H7 (cell line): ENCODE measurements at places on chromosomes 2 and 18. TPM values are rescaled to one million over a fixed set of nuclear protein-coding genes. Genes with fewer than 3 reads are reported as not detected.
A peak's percentile ranks its signal among the peaks of the same experiment; 100 is the strongest.

GRCh38 chr2:189618197-189618596, 37.6 kb upstream of the SLC40A1 start:
- no peak for DNase-seq

GRCh38 chr18:25256439-25256838, 95.5 kb downstream of the ZNF521 start:
- peak; percentile 18 for DNase-seq

- no peak for DNase-seq
Measured at GRCh38 chr2:39142904-39143605, 22.2 kb upstream of the SOS1 start.

DNA sequence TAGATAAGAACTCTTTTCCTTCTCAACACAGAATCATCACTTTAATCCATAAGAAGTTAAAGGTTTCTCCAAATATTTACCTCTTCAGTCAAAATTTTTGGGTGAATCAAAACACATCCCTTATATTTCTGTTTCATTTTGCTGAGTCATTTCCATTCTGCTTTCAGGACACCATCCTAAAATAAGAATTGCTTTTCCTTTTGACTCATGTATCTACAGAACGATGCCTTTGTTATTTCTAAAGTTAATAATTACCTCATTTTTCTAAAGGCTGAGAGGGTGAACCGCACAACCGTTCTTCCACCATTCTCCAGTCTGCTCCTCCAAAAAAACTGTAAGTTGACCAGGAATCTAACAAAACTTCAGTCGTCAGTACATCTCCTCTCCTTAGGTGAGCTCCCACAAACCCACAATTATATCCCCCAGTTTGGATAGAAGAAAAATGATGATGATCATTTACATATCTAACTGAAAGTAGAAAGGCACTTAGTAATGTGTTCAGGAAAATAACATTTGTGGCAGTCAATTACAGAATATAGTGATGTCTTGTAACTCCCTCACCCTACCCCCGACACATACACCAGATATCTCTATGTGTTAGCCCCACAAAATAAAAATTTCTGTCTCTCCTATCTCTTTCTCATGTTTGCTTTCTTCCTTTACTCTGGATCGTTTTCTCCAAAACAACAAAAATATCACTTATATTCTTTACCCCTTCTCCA, 162.5 kb downstream of the RAD51AP2 start:
- DNase-seq = no peak

GRCh38 chr2:3481736-3482362, 37.5 kb downstream of the ADI1 start:
- DNase-seq = no peak

DNA sequence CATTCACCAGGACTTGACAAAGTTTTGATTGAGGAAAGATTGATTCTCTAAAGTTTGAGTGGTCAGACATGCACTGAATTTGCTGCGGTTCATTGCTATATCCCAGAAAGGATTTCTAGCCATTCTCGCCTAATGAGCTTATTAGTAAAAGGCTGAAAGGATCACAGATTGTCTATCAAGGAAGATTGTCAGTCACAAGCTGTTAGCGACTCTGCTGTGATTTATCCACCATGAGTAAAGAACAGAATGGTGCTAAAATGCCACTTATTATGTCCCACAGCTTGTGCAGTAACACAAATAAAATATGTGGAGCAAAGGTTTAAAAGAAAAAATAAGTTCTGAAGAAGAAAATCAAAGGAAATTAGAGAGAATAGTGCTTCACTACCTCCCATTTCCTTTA, 701.2 kb upstream of the CDH7 start:
- no peak for DNase-seq

GRCh38 chr2:187438455-187438854, 9.6 kb downstream of the CALCRL start:
- no peak for DNase-seq

GRCh38 chr18:27719680-27720079, 457.2 kb downstream of the CDH2 start:
- DNase-seq = no peak

DNA sequence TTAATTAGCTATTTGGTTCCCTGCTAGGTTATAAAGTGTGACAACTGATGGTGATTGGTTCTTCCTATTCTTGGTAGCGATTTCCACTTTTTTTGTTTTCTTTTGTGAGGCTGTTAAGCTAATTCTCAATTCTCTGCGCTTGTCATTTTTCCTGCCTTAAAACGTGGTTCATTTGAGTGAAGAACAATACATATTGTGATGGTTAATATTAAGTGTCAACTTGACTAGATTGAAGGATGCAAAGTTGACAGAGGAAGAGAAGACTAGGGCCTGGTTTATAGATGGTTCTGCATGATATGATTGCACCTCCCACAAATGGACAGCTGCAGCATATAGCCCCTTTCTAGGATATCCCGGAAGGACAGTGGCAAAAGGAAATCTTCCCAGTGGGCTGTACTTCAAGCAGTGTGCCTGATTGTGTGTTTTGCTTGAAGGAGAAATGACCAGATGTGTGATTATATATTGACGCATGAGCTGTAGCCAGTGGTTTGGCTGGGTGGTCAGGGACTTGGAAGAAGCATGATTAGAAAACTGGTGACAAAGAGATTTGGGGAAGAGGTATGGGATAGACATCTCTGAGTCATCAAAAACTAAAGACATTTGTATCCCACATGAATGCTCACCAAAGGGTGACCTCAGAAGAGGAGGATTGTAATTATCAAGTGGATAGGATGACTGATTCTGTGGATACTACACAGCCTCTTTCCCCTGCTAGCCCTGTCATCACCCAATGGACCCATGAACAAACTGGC, 39.4 kb upstream of the ZNF804A start:
- no peak for DNase-seq

GRCh38 chr2:32068-32467, 14.2 kb downstream of the FAM110C start:
- DNase-seq = no peak

- peak; percentile 30 for DNase-seq
Measured at GRCh38 chr2:130261970-130262760, 63.9 kb upstream of the TUBA3E start.

DNA sequence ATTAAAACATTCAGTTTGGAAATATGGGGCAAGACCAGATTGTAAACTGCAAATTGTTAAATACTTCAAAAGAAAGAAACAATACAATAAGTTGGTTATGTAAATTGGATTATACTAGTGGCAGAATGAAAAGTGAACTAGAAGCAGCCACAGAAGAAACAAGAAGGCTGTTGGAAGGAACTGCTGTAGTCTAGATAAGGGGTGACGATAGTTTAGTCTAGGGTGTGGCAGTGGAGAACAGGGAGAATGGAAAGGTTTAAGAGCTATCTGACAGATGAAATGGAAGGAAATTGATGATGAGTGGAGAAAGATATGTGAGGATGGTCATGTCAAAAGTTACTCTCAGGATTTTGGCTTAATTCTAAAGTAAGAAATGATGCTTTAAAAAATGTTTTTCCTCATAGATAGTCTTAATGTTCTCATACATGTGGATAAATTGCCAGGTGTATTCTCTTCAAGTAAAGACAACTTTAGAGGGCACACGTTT, 179.7 kb downstream of the GPD2 start:
- no peak for DNase-seq

- DNase-seq = no peak
Measured at GRCh38 chr18:75287006-75287405, 76.4 kb downstream of the TSHZ1 start.

GRCh38 chr18:34729264-34729663, 19.2 kb downstream of the DTNA start:
- peak; percentile 57 for DNase-seq

- DNase-seq = no peak
Measured at GRCh38 chr2:18253686-18254197, 306.7 kb downstream of the RDH14 start.

DNA sequence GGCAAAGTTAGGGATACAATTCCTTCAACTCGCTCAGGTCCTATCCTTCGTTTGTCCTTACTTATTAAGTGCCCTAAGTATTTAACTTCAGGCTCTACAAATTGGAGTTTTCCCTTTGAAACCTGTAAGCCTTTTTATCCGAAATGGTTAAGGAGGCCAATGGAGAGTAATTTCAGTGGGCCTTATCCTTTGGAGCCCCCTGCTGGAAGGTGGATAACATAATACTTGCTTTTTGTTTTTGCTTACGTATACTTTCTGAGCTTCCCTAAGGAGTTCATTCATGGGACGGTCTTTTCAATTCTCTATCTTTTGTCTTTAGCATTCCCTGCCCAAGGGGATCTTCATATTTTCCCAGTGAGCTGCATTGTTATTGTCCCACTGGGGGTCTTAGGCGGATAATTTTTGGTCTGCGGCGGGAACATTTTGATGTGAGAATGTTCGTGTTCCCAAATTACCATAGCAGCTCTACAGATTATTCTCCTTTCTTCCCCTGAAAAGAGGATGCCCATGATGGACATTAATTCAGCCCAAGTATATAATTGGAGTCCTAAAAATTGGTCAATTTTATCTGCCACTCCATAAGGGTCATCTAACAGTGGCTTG, 34.4 kb upstream of the TRAPPC8 start:
- peak; percentile 59 for DNase-seq

- no peak for DNase-seq
Measured at GRCh38 chr2:99725820-99726219, 236.0 kb upstream of the REV1 start.

GRCh38 chr2:11220445-11220844, 65.2 kb downstream of the SLC66A3 start:
- DNase-seq = no peak

DNA sequence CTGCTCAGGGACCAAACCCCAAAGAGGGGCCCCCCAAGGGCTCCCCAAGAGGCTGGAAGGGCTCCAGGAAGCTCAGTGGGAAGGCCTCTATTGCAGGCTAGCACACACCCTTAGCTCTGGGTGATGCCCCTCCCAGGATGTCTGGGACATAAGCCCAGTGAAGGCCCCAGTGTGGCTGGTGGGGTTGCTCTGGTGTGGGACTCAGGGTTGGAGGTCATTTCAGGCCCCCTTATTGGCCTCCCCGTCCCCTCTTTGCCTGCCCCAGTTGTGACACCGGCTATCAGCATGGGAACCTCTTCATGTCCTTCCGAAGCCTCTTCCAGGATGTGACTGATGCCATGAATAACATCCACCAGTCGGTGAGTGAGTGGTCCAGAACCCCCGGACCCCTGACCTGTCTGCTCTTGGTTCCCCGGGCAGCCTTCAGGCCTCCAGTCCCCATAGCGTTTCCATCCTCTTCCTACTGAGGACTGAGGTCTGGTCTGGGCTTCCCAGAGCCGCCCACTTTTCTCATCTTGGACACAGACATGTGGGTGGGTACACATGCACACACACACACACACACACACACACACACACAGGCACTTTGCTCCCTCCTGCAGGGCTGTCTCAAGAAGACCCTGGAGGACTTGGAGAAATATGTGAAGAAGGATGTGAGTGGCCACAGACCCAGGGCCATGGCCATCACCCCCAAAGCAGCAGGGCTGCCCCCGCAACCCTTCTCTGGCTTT, 2.2 kb downstream of the NT5DC4 start:
- peak; percentile 40 for DNase-seq

DNA sequence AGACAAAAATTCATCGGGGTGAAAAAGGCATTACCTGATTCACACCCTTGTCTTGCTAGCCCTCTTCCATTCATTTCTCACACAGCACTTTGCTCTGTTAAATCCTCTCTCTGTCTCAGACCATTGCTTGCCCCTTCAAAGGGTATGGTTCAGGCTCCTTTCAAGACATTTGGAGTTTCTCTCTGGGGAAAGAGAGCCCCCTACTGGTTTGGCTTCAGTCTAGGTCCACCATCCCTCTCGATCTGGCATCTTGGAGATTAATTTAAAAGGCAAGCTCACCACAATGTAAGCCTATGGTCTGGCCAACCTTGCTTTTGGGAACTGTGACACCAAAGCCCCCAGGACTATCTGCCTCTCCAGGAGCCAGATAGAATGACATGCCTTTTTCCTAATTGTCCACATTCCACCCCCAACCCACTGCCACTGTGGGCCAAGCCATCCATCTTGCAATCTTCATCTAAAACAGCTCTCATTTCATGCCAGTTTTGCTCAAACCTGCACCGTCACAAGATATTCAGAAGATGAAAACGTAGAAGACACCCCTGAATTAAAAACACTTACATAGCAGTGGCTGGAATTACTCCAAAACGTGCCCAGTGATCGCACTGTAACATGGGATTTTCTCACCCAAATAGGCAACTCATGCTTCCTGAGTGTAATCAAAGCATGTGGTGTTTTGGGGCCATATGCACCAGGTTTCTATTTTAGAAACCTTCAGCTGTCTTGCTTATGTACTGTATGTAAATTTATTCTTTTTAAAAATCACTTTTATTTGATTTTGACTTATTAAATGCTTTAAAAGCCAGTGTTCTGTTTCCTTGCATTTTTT, 93.9 kb downstream of the FARSB start:
- peak; percentile 81 for DNase-seq

GRCh38 chr2:239159476-239159911, 241.3 kb downstream of the HDAC4 start:
- no peak for DNase-seq

GRCh38 chr2:230823264-230823964, 41.3 kb upstream of the ITM2C start:
- no peak for DNase-seq

DNA sequence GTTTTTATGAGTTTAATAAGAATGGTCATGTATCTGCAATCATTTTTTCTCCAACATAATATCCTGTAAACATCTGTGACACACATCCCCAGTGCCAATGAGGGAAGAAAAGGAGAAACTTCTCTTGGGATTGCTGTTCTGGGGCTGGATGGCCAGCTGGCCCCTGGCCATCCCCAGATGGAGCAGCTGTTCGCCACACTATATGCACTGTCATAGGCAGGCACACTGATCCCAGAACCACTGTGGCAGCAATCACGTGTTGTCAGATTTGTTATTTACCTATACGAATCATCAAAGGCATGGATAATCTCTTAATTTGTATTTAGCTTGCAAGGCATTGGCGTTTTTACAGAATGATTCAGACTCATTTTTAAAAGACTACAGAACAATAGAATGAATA, 167.6 kb upstream of the ACAA2 start:
- DNase-seq = no peak

DNA sequence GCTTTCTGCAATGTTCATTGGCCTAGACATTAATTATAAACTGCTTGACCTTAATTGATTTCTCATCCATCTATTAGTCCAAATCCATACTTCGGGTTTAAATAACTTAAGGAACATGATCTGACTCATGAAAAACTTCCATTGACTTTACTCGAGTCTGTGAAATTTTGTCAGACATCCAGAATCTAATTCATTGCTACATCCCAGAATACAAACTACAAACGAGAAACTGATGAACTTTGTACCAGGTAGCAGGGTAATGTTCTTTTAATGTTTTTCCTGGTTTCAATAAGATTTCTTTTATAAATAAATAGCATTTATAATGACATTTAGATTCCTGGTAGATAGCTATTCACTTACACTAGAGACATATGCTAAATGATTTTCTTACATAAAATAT, 36.0 kb upstream of the IKZF2 start:
- no peak for DNase-seq

Gene UGT1A8
- total RNA-seq = 0.22 TPM in 1 of 2 replicates, not detected in the other

Gene SERPINB4
- not detected in 2 replicates for total RNA-seq

Gene DSC3
- 0.73 and 1.2 TPM in 2 replicates for total RNA-seq

Gene MAP3K19
- total RNA-seq = not detected in 2 replicates

Gene SMC6
- total RNA-seq = 24.5 and 37.7 TPM in 2 replicates

Gene SAG
- total RNA-seq = not detected in 2 replicates

Gene GCG
- not detected in 2 replicates for total RNA-seq

Gene MYOM1
- total RNA-seq = 0.14 and 0.55 TPM in 2 replicates

Gene ALK
- 0.15 and 0.21 TPM in 2 replicates for total RNA-seq

Gene DNAJC10
- 69.7 and 71.4 TPM in 2 replicates for total RNA-seq

Gene CACNB4
- 0.83 and 1.7 TPM in 2 replicates for total RNA-seq

Gene STK39
- 20.8 and 27.9 TPM in 2 replicates for total RNA-seq

Gene IL1B
- total RNA-seq = not detected in 2 replicates

Gene TAF1B
- total RNA-seq = 27.9 and 33.2 TPM in 2 replicates

Gene MEP1B
- not detected in 2 replicates for total RNA-seq

Gene FAM136A
- total RNA-seq = 84.4 and 87.1 TPM in 2 replicates
